ENCODE measurements at places on chromosomes 2 and 18.

DNA sequence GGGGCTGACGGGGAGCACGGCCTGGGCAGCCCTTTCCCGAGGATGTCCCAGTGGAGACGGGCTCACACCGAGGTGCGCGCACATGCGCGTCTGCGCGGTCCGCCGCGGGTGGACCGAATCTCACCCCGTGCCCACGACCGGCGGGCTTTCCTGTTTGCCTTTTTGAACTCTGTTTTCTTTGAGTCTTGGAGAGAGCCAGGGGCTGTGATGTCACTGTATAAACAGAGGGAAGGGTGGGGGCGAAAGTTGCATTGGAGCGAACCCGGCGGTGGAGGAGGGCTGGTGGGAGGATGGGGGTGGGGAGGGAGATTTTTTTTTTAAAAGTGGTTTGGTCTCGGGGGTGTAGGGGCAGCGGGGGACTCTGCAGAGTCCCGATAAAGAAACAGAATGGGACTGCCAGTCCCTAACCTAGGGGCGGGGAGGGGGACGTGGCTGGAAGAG is 141.2 kb upstream of the CTAGE1 start:
- peak; percentile 31 for DNase-seq

DNA sequence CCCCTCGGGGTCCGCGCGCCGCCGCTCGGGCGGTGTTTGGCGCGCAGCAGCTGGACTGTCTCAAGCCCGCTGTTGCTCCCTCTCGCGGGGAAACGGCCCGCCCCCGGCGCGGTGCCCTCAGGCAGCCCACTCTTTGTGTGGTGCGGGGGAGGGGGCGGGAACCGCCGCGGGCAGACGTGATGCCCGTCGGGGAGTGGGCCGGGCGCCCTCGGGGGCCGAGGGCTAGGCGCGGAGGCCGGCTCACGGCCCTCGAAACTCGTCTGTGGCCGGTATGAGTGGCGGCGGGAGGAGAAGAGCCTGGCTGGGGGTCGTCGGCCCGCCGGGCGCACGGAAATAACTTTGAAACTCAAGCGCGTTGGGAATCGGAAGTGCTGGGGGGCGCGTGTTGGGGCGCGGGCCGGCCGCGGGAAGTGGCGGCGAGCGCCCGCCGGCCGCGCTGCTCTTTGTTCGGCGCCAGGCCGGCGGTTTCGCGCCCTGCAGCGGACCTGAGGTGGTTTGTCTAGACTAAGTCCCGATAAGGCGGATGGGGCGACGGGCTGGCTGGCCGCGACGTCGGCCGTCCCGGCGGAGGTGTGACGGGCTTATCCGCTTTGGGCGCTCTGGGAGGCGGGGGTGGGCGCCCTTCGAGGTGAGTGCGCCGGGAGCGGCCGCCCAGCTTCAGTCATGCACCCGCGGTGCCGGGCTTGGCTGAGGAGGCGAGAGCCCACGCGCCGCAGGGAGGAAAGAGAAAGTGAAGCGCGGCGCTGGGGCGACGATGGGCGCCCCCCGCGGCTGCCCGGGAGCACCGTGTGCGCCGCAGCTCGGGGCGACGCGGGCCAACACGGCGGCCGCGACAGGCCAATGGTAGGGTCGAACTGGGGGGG is 679 bp downstream of the PTMA start:
- no peak for DNase-seq

DNA sequence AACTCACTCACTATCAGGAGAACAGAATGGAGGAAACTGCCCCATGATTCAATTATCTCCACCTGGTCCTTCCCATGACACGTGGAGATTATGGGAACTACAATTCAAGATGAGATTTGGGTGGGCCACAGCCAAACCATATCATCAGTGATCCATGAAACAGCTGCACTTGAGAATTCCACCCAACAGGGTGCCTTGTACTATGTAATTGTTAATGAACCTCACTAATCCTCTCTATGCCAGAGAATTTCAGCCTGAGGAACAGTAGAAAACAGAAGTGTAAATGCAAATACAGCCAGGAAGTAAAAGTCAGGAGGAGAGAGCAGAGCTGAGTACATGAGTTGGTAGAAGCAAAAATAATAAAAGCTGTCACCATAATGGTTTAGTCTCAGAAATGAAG is 261.4 kb downstream of the EPHA4 start:
- no peak for DNase-seq

DNA sequence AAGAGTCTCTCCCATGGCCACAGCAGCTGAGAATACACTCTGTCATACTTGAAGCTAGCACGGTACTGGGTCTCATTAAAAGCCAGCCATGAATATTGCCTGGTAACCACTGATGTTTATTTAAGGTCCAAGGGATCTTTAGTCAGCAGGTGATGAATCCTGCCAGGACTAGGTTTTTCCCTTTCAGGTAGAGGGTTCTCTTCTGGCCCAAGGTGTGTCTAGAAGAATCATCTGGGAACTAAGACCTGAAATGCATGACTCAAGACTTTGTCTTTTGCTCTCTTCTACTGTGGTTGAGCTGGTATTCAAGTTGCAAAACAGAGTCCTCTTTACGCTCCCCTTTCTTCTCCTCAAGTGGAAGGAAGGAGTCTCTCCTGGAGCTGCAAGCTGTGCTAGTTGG is 400.5 kb upstream of the FSIP2 start:
- DNase-seq: no peak

DNA sequence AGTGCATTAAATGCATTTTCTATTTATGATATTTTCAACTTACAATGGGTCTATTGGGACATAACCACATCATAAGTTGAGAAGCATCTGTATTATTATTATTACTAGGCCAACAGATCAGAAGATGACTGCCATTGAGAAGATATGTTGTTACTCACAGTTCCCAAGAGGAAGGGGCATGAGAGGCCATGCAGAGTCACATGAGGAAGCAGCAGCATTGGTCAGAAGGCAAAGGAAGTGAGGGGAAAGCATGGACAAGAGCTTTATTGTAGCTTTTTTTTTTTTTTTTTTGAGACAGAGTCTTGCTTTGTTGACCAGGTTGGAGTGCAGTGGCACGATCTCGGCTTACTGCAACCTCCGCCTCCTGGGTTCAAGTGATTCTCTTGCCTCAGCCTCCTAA is 66.2 kb upstream of the LCLAT1 start:
- no peak for DNase-seq

DNA sequence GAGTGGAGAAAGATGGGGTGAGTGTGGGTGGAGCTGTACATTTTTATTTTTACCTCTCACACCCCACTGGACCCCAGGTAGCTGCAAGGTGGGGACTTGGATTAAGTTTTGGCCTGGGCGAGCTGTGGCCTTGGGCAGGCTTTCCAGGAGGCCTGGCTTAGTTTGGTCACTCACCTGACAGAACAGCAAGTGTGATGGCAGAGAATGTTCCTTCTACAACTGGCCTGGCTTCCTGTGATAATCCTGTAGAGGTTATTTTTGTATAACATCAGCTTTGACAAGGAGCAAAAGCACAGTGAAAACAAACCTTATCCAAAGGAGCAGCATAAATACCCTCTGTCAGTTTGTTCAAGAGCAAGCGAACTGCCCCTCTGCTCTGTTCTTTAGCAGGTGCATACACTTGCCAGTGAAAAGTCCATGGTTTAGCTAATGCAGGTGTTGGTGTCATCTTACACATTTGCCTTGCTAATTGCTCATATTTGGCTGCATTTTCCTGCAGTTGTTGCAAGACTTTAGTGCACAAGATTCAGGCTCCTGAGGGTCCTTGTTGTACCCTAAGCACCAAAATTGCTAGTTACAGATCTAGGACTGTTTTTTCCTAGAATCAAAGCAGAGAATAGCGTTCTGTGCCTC is 6.3 kb downstream of the THNSL2 start:
- no peak for DNase-seq

GRCh38 chr18:62332431-62332830 is 7.3 kb downstream of the TNFRSF11A start:
- no peak for DNase-seq

DNA sequence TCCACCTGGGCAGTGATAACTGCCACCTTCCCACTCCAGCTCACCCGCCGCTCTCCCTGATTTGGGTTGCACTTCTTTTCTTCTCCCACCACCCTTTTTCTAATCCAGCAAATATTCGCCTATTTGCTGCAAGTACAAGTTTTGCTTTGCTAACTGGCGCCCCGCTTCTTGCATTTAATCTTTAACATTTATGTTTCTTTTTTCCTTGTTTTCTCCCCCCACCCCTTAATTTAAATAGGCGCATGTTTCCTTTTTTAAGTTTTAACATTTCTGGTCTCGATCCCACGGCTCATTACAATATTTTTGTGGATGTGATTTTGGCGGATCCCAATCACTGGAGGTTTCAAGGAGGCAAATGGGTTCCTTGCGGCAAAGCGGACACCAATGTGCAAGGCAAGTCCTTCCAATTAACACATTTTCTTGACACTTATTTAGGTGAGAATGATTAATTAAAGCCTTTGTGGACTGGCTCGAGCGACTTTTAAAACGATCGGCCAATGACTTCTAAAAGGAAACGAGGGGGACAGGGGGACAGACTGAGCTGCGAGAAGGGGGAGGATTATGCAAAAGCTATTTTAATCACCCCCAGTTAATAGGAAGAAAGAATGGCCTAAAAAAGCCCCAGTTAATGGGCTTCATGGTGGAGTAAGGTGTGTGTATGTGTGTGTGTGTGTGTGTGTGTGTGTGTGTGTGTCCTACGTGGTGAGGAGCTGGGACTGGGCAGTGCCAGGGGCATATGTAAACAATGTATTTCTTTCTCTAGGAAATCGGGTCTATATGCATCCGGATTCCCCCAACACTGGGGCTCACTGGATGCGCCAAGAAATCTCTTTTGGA is 1.6 kb downstream of the TBR1 start:
- DNase-seq: no peak

GRCh38 chr18:13872932-13873331 is 42.4 kb downstream of the MC2R start:
- DNase-seq: no peak

DNA sequence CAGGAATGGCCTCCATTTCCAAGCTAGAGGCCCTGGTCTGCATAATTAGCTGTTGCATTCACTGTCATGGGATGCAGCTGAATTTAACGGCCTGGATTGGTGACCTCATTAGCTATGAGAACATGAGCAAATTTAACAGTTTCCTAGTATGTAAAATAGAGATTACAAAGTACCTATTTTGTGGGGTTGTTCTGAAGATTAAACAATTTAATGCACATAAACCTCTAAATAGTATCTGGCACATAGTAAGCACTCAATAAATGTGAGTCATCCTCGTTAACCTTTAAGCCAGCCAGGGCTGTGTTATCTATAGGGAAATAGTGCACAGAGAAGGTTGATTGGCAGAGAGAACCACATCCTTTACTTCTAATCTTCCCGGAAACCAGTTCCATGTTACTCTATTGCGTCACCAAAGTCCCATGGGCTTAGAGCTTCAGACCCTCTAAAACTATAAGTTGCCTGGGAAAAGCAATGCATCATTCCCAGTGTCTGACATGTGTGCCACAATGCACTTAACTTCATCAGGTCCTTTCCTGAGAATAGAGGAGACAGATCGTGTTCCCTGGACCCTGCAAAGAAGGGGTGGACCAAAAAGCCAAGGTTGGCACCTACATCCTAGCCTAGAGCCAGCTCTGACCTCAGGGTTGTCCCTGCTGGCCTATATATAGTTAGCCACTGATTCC is 196.5 kb downstream of the LNPK start:
- DNase-seq: no peak

DNA sequence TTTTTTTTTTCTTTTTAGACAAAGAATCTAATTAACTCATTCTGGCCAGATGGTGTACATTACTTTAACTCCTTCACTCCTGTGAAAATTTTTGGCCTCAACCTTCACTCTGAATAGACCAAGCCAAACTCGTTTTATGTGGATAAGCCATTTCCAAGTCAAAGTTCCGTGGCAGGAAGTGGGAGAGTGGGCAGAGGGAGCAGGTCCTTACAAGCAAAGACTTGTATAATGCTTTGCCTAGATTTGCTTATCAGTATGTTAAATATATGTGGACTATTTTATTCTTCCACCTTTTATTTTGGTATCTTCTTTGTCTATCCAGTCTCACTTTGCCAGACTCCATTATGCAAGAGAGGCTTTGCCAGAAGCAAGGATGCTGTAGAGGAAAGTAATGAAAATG is 178.1 kb upstream of the TNP1 start:
- no peak for DNase-seq

DNA sequence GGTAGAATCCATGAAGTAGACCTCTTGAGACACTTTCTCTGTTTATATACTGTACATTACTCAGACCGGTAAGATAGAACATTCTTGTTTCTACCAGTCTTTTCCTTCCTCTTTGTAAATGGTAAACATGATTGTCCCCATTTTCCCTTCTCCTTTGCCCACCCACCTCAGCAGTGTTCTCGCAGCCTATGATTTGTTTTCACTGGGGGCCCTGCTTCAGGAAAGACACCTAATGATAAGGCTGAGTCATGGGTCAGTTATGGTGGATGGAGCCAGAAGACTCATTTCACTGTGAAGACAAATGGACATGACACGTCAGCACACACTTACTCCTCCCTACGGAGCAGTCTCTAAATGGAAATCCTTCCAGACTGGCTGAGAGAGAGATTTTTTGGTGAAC is 23.7 kb downstream of the CENPO start:
- no peak for DNase-seq

DNA sequence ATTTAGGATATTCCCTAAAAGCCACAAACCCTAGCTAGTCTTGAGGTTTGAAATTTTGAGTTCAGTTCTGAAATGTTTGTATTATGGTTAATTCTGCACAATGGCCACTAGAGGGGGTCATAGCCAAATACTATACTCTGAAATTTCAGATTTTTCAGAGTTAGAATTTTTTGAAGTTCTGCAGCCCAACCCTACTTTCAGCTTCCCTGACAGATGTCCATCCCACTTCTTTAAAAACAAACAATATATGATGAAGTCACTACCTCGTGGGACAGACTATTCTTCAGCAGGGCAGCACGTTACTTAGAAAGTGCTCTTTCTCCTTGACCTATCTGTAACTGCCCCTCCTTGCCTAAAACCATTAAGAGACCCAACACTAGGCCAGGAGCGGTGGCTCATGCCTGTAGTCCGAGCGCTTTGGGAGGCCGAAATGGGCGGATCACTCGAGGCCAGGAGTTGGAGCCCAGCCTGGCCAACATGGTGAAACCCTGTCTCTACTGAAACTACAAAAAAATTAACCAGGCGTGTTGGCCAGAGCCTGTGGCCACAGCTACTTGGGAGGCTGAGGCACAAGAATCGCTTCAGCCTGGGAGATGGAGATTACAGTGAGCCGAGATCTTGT is 48.2 kb upstream of the PAPOLG start:
- DNase-seq: peak; percentile 46

- no peak for DNase-seq
Observed at GRCh38 chr18:37552286-37552685, 13.3 kb downstream of the CELF4 start.

GRCh38 chr2:201270293-201271001 is 10.1 kb downstream of the CASP8 start:
- DNase-seq: no peak

GRCh38 chr2:112304298-112304941 is 29.0 kb downstream of the ZC3H6 start:
- DNase-seq: no peak
